ENCODE measurements at places on chromosomes 2 and 18. TPM values are rescaled to one million over a fixed set of nuclear protein-coding genes. Genes with fewer than 3 reads are reported as not detected.

Gene RHBDD1
- total RNA-seq: 14.0 TPM

Gene DLGAP1
- under 0.01 TPM for total RNA-seq

DNA sequence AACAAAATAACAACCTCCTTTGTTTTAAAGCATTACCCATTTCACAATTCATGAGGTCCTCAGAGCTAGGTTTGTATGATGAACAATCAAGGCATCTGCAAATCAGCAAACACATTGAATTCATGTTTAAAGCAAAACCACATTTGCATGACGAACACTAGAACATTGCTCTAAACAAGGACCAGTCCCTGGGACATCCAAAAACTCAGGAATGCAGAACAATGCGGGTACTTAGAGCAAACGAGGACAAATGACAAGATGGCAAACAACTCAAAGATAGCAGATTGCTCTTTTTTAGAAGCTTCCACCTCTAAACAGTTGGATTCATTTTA is 45.7 kb upstream of the RALBP1 start:
- H3K4me1 ChIP-seq: peaks cover 6% of the 10 kb centered on the region
- no peaks in the 10 kb centered on the region for H3K27me3 ChIP-seq
- H3K4me3 ChIP-seq: no peak overlapping the region
- H3K36me3 ChIP-seq: no peaks in the 10 kb centered on the region

- no peaks in the 10 kb centered on the region for H3K4me1 ChIP-seq
- H3K4me3 ChIP-seq: no peak overlapping the region
- H3K27me3 ChIP-seq: no peaks in the 10 kb centered on the region
- DNase-seq: no peak
Observed at GRCh38 chr2:58221909-58222308, 19.2 kb downstream of the FANCL start.

Gene LRATD1
- total RNA-seq: 0.28 TPM

- H3K36me3 ChIP-seq: no peaks in the 10 kb centered on the region
- peaks cover 13% of the 10 kb centered on the region for H3K4me1 ChIP-seq
- H3K27ac ChIP-seq: no peak overlapping the region
- peaks cover 5% of the 10 kb centered on the region for H3K27me3 ChIP-seq
Observed at GRCh38 chr2:234291765-234292204, 205.1 kb downstream of the ARL4C start.

DNA sequence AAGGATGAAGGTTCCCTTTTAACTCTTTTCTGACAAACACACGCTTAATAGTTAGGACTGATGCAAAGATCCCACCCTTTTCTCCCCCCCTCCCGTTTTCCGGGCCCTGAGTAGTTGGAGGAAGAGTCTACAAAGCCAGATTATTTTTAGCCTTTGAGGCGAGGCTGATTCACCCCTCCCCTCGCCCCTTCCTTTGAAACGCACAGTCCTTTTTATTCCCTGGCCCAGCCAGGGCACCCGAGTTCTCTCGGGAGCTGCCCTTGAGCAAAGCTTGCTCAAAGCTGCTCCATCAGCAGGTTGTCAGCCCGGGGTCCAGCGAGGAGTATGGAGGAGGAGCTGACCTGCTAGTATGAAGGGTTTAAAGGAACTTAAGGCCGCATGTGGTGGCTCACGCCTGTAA is 47.1 kb upstream of the SPRED2 start:
- no peaks in the 10 kb centered on the region for H3K27me3 ChIP-seq
- no peaks in the 10 kb centered on the region for H3K4me1 ChIP-seq
- no peak for DNase-seq
- H3K27ac ChIP-seq: no peak overlapping the region
- H3K4me3 ChIP-seq: no peak overlapping the region
- H3K36me3 ChIP-seq: no peaks in the 10 kb centered on the region

Gene ITGA6
- total RNA-seq: 43.9 TPM

DNA sequence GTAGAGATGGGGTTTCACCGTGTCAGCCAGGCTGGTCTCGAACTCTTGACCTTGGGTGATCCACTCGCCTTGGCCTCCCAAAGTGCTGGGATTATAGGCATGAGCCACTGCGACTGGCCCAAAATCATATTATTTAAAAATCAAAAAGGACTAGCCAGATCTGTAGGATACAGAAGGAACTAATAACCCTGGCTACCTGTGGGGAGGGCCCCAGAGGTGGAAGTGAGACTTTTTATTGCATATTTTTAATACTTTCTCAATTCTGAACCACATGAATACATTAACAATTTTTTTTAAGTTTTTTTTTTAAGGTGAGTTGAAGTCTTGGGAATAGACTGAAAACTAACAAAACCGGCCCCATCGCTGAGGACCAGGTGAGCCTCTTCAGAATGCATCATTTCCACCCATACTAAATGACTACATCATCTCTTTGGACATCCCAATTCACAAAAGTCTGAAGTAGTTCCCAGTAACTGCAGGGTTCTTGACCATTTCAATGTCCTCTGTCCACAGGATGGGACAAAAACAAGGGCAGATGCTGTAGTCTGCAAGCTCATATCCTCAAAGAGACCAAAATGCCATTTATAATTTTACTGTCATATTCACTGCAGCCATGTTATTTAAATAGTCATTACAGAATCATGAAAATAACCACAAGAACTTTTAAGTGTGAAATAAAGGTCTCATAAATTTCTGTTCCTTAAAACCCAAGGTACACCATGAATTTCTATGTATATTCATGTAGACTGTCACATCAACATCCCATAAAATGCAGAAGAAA is 21.4 kb downstream of the RPL31 start:
- no peaks in the 10 kb centered on the region for H3K27me3 ChIP-seq
- peaks cover 20% of the 10 kb centered on the region for H3K36me3 ChIP-seq
- no peak overlapping the region for H3K4me3 ChIP-seq
- no peak overlapping the region for H3K27ac ChIP-seq
- no peak for DNase-seq
- H3K4me1 ChIP-seq: no peaks in the 10 kb centered on the region

DNA sequence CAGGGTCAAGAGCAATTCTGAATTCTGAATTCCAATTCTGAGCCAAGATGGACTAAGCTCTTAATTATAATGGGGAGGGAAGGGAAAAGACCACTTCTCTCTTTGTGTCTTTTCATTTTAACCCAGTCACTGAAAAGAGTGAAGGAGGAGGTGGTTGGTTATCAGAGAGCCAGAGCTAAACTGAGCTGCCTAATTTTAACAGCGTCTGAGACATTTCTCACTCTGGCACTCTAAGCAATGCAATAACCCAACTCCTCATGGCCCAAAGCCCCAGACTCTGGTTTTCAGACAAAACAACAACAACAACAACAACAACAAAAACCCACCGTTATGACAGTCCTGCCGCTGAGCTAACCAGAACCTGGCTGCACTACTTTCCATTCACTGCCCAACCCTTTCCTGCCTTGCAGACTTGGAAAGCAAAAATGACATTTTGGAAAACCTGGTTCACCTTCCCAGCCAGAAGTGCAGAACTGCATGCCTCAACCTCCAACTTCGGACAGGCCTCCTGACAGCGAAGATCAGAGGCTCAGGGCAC is 1.0 kb downstream of the CHST10 start:
- H3K4me3 ChIP-seq: peak overlapping the region; percentile 64
- no peaks in the 10 kb centered on the region for H3K4me1 ChIP-seq
- no peak for DNase-seq
- no peak overlapping the region for H3K27ac ChIP-seq

Gene ALPI
- total RNA-seq: not detected

GRCh38 chr2:96470636-96471035 is 34.5 kb downstream of the NEURL3 start:
- H3K27me3 ChIP-seq: peaks cover 19% of the 10 kb centered on the region
- no peak overlapping the region for H3K4me3 ChIP-seq
- H3K27ac ChIP-seq: no peak overlapping the region
- peak; percentile 8 for DNase-seq
- no peaks in the 10 kb centered on the region for H3K36me3 ChIP-seq
